ENCODE measurements at places on chromosomes 16 and 17.
A peak's percentile ranks its signal among the peaks of the same experiment; 100 is the strongest.

DNA sequence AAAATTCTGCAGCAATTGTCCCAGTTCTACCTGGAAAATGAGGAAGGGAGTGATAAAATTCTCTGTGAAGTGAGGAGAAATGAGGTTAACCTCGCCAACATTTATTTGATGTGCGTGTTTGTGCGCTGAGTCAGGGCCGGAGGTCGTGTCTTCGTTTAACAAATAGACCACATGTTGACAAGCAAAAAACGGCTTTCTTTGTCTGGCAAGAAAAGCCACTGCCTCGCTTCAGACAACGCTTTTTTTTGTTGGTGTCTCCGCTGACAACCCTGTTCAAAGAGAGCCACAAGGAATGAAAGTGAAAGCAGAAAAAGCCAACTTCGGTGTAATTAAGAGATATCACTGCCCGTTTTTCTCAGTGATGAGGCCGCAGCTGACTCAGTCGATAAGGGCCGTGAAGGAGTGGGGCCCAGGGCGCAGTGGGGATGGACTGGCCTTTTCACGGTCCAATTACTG is 510.6 kb downstream of the CDH13 start:
- DNase-seq, result no peak

DNA sequence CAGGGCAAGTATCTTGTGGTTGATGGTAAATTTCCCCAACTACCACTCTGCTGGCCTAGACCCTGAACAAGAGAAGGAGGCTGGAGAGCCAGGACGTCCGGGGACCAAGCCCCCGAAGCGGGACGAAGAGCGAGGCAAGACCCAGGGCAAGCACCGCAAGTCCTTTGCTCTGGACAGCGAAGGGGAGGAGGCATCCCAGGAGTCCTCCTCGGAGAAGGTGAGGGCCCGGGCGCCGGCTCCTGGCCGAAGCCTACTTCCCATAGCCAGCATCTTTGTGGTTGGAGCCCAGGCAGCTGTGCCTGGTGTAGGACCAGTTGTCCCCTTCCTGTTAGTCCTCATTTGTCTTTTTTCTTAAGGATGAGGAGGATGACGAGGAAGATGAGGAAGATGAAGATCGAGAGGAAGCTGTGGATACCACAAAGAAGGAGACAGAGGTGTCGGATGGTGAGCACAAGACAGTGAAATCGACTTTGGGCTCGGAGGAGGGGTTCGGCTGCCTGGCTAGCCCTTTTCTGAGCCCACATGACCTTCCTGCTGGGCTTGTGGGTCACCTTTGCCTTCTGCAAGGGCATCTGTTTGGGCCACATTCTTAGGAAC is 11.8 kb downstream of the SETD1A start:
- no peak for DNase-seq

DNA sequence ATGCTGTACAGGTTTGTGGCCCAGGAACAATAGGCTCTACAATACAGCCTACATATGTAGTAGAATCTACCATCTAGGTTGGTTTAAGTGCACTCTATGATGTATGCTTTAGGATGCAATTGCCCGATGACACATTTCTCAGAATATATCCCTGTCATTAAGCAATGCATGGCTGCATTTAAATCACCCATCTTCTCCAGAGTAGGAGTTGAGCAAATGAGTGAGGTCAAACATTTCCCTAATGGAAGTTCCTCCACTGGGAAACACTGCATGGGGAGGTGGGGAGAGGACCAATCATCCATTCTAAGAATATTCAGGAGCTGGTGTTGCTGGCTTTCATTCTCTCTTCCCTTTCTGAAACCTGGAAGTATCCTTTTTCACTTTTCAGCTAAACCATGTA is 2.0 kb upstream of the PCTP start:
- DNase-seq, result no peak

- no peak for DNase-seq
Measured at GRCh38 chr17:76246080-76247066, 6.1 kb upstream of the RNF157 start.

DNA sequence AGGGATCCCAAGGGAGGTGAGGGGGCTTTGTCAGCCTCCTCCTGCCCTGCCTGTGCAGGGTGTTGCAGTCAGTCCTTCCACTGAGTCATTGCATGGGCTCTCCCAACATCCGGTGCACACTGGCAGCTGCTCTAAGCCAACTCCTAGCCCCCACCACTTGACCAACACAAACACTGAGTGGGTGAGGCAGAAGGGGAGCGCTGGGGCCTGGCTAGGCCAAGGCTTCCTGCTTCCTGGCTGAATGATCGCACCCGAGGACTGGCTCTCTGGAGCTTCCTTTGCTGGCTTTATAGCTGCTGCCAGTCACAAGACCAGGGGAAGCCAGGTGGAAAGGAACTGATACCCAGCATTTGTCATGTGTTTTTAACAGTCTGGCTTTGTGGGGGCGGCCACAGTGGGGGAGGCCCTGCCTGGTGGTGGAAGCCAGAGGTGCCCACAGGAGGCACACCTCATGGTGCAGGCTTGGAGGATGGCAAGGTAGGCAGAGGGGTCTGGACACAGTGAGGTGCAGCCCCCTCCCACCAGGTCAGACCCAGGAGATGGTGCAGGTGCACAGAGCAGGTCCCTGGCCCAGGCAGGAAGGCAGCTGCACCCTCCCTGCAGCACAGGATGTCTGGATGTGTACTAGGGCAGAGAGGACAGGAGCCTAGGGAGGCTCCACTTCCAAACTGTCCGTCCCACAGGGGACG is 6.8 kb downstream of the MPG start:
- no peak for DNase-seq

DNA sequence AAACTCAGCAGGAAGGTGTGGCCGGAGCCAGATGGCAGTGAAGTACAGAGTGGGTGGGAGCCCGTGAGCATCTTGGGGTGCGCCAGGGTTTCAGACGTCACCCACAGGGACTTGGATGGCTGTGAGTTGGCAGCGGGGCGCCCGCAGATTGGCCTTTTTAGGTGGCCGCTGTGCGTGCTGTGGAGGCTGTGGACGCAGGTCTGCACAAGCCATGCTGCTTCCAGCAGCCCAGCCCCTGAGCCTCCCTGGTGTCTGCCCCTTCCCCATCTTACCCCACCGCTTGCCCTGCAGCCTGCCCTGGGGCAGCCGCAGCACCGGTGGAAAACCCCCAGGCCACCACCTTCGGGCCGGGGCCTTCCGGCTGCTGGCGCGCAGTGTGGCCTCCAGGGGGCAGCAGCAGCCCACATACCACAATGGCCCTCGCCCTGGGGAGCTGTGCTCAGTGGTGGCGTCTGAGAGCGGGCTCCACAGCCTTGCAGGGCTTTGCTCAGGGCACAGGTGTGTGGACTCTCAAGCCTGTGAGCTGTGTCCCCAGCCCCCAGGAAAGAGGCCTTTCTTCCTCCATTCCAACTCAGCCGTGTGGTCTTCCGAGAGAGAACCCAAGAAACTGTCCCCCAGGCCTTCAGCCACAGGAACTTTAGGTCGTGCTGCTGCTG is 11.8 kb downstream of the ENDOV start:
- DNase-seq, result peak; percentile 79

GRCh38 chr17:75540923-75541503 is 15.5 kb downstream of the LLGL2 start:
- DNase-seq, result no peak

- no peak for DNase-seq
Measured at GRCh38 chr17:27919079-27919478, 25.9 kb upstream of the LYRM9 start.

- DNase-seq, result no peak
Measured at GRCh38 chr16:80148826-80149225, 392.0 kb upstream of the DYNLRB2 start.

- no peak for DNase-seq
Measured at GRCh38 chr16:31271621-31272190, 11.9 kb downstream of the ITGAM start.

DNA sequence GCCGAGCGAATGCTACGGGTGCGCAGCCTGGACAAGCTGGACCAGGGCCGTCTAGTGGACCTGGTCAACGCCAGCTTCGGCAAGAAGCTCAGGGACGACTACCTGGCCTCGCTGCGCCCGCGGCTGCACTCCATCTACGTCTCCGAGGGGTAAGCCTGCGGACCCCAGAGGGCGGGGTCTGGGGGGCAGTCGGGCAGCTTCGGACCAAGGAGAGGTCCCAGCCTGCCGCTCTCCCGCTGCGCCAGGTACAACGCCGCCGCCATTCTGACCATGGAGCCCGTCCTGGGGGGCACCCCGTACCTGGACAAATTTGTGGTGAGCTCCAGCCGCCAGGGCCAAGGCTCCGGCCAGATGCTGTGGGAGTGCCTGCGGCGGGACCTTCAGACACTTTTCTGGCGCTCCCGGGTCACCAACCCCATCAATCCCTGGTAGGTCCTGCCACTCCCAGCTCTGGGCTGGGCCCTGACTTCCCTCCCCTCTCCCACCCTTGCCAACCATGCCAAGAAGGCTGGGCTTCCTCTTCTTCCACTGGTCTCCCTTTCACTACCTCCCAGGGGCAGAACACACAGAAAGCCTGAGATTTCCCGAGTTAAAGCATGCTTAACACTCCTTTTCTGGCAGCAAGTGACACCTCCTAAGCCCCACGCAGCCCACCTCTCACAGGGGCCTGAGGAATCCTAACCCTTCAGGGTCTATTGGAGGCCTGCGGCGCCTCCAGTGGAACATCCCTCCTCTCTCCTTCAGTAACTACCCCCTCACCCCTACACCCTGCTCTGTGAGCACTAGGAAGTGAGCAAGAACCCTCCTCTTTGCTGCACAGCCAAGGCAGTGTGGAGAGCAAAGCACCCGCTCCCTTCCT is 3.2 kb downstream of the NAGS start:
- no peak for DNase-seq

DNA sequence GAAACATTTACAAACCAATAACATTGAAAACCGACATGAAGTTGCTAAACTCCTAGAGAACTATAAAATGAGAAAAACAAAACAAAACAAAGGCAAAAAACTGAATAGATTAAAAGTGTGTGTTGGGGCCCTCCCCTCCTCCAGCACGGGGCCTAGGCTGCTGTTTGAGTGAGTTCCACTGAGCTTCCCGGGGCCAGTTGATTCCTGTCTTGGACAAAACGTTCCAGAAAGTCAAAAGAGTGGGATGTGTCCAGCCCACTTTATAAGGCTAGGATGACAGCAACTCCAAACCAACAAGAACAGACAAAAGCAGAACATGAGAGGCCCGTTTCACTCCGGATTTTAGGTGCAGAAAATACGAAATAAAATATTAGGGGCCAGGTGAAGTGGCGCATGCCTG is 11.6 kb upstream of the CSNK1D start:
- no peak for DNase-seq

- no peak for DNase-seq
Measured at GRCh38 chr17:35236821-35237220, 6.1 kb upstream of the SLFN5 start.

- DNase-seq, result peak; percentile 53
Measured at GRCh38 chr16:30142672-30143346, 19.8 kb upstream of the MAPK3 start.

DNA sequence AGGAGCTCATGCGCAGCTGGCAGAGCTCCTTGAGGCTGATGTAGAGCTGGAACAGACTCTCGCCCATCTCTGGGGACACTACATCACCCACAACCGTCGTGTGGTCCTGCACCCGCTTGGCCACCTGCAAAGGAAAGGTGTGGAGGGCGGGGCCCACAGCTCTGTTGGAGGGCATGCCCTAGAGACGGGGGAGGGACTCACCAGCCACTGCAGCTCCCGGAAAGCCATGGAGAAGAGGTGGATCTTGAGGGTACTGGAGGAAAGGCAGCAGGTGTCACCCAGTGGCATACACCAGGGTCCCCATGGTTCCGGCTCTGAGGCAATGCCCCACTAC is 8.6 kb downstream of the UNC13D start:
- no peak for DNase-seq

DNA sequence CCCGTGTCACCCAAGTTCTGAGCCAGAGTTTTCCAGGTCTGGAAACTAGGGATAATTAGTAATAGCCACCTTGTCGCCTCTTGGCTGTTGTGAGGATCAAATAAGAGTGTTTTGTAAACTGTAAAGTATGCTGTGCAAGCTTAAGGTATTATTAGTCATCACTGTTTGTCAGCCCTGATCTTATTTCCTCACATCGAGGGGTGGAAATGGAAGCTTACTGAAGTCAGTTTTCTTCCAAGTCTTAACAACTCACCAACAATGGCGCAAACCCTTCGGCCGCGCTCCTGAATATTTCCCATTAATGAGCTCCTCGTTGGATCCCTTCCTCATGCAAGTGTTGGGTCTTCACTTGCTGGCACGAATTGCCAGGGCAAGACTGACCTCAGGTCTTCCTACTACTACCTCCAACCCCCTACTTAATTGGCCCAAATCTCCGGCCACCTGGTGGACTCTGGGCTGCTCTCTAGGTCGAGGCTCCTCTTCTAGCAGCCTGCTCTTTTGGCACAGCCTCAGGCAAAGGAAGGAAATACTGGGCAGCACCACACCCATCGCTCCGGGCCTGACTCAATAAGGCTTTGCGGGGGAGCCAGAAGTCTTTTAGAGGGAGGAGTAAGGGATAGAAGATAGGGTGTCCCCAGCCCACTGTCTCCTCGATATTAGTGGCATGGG is 885 bp upstream of the SLC35B1 start:
- DNase-seq, result peak; percentile 22

DNA sequence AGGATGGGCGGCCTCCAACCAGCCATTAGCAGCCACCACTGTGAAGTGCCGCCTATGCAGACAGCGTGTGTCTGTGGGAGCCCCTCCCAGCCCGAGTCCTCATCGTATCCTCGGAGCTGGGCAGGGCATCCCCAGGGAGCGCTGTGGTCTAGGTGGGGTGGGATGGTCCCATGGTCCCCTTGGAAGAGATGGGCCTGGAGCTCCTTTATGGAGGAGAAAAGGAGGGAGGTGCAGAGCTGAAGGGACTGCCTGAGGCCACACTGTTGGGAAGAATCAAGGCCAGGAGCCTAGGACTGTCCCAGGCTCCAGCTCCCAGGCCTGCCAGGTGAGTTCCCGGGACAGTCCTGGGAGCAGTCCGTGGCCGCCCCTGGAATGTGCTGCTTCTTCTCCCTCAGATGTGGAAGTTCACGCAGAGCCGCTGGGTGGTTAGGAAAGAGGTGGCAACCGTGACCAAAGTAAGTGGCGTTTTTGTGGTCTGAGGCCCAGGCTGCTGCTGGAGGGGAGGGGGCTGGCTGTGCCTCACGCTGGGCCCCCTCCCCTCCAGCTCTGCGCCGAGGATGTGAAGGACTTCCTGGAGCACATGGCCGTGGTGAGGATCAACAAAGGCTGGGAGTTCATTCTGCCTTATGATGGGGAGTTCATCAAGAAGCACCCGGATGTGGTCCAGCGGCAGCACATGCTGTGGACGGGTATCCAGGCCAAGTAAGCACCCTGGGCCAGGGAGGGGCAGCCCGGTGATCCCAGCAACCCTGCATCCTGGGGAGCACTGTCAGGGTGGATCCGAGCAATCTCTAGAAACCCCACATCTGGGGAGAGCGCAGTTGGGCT is 27.0 kb downstream of the POLR3E start:
- no peak for DNase-seq

GRCh38 chr17:40686192-40686591 is 17.4 kb downstream of the KRT24 start:
- DNase-seq, result no peak

GRCh38 chr17:17808706-17809432 is 27.9 kb downstream of the SREBF1 start:
- no peak for DNase-seq

DNA sequence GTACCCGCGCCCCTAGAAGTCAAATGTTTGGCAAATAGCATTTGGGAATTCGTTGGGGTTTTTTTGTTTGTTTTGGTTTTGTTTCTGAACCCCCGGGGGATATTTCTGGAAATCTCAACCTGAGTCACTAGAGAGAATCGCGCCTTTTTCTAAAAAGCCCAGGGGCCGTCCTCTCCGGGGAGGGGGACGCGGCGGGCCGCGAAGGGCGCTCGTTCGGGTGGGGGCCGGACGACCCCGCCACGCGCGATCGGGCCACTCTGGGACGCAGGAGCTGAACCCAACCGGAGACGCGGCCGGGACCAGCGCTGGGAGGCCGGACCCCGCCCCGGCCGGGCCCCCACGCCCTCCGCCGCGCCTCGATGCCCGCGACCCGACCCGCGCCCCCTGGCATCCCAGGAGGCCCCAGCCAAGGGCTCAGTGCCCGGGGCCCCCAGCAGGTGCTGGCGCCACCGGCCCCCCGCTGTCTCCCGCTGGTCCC is 302 bp downstream of the LITAF start:
- no peak for DNase-seq
